ENCODE measurements at places on chromosomes 11 and 22.
A peak's percentile ranks its signal among the peaks of the same experiment; 100 is the strongest.

DNA sequence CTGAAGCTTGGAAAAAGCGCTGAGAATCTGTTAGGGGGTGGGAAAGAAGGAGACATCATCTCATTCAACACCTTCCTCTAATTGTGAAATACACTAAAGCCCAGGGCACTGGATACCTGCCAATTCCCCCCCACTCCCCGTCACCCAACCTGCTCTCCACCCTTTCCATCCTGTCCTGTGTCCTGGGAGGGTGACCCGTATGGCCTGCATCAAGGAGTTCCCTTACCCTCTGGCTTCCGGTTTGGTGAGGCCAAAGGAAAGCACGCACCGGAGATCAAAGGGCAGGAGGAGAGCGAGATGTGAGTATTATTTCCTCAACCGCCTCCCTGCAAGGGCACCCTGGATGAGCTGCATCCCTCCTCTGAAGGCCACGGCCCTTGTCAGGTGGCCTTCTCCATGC lies 65.0 kb upstream of the PTPRJ start:
- peaks cover 40% of the 10 kb centered on the region for H3K27me3 ChIP-seq
- peaks cover 11% of the 10 kb centered on the region for H3K4me1 ChIP-seq

GRCh38 chr22:24591286-24591830 lies 1.5 kb downstream of the LRRC75B start:
- no peak overlapping the region for H3K27ac ChIP-seq
- H3K27me3 ChIP-seq, result no peaks in the 10 kb centered on the region
- H3K4me1 ChIP-seq, result no peaks in the 10 kb centered on the region
- no peak overlapping the region for H3K4me3 ChIP-seq
- no peaks in the 10 kb centered on the region for H3K36me3 ChIP-seq

- peaks cover 23% of the 10 kb centered on the region for H3K27me3 ChIP-seq
- no peaks in the 10 kb centered on the region for H3K36me3 ChIP-seq
- H3K27ac ChIP-seq, result no peak overlapping the region
- H3K4me3 ChIP-seq, result no peak overlapping the region
- no peaks in the 10 kb centered on the region for H3K4me1 ChIP-seq
Observed at GRCh38 chr11:46912526-46913150, 5.7 kb downstream of the LRP4 start.

DNA sequence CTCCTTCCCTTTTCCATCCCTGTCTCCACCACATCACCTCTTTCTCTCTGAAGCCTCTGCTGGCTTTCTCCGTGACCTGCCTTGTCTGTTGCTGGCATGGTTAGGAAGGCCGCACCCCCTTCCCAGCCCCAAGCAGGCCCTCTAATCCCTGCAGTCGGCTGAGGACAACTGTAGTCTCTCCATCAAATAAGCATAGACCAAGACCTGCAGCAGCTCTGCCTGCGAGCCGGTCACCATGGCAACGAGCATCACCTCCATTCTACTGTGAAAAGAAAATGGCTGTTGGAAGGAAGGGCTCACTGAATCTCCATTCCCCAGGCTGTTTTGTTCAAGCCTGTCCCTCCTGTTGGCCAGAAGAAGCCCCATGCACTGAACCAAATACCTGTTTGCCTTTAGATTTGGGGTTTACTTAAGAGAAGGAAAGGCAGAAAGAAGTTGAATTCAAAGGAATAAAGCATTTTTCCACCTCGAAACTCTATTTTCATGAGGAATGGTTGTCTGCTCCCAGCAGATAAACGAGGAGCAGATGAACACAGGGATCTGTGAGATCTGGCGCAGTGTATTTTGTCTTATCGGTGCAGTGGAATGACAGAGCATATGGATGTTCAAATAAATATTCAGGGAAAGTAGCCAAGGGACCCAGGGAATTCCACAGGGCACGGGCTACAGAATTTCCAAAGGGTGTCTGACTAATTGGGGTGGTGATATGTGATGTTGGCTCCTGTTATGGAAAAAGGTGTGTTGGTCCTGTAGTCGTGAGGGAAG lies 113.1 kb upstream of the TTC12 start:
- H3K4me3 ChIP-seq, result no peak overlapping the region
- H3K27ac ChIP-seq, result no peak overlapping the region
- DNase-seq, result no peak
- no peaks in the 10 kb centered on the region for H3K27me3 ChIP-seq

GRCh38 chr22:39151329-39151975 lies 1.0 kb downstream of the CBX7 start:
- peaks cover 44% of the 10 kb centered on the region for H3K4me1 ChIP-seq
- peak; percentile 36 for DNase-seq
- H3K36me3 ChIP-seq, result no peaks in the 10 kb centered on the region
- H3K27me3 ChIP-seq, result no peaks in the 10 kb centered on the region
- H3K27ac ChIP-seq, result peak overlapping the region; percentile 71

DNA sequence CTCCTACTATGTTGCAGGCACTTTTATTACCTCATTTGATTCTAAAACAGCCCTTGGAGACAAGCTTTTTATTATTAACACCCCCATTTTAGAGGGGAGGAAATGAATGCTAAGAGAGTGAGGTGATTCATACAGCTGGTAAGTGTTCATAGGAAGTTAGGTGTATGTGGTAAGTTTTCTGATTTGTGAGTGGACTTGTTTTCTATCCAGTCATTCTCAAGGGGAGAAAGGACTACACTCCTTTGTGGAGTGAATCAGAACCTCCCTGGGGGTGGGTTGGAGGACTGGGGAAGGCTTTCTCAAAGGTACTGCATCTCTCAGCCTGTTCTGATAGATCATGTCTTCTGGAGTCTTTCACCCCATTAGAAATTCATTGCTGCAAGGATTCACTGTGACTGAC lies 23.5 kb downstream of the PKNOX2 start:
- H3K4me1 ChIP-seq, result no peaks in the 10 kb centered on the region
- H3K27ac ChIP-seq, result no peak overlapping the region
- H3K4me3 ChIP-seq, result no peak overlapping the region
- no peaks in the 10 kb centered on the region for H3K36me3 ChIP-seq
- H3K27me3 ChIP-seq, result no peaks in the 10 kb centered on the region

All from MM.1S (cell line).